ENCODE measurements at places on chromosomes 6 and 20.
A peak's percentile ranks its signal among the peaks of the same experiment; 100 is the strongest.

DNA sequence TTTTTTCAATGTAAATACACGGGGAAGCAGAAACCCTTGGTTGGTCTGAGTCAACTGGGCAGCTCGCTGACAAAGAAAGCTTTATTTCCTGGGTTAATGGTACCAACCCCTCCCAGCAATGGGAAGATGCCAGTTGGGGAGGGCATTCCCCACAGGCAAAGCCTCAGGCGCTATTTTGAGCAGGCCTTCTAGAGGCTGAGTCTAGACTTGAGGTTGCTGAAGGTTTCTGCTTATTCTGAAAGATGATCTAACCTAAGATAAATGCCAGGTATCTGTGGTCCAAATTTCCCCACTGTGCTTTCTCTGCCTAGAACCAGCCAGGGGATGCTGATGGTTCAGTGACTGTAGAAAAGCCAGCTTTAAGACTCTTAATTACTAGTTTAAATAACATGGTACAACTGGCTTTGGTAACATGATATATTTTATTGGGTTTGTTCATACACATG lies 172.5 kb upstream of the JARID2 start:
- no peak overlapping the region for H3K4me3 ChIP-seq
- no peak for DNase-seq
- H3K4me1 ChIP-seq = peaks cover 2% of the 10 kb centered on the region
- no peak overlapping the region for H3K27ac ChIP-seq

DNA sequence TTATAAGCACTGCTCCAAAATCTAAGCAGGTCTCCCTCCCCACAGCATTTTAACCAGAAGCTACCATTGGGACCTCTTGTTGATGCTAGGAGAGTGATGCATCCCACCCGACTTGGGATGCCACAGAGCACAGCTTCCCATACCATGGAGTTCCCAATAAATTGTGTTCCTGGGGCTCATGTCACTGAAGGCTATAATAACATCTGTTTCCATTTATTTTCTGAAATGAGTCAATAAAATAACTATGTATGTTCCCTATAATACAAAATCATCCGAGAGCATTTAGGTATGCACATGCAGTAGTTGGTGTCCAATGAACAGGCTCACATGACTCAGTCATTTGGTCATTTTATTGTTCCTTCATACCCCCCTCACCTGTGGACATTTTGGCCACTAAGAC lies 204.2 kb downstream of the TBC1D7 start:
- H3K36me3 ChIP-seq = no peaks in the 10 kb centered on the region
- no peaks in the 10 kb centered on the region for H3K4me1 ChIP-seq
- no peak overlapping the region for H3K4me3 ChIP-seq
- H3K27me3 ChIP-seq = no peaks in the 10 kb centered on the region
- DNase-seq = no peak
- no peak overlapping the region for H3K27ac ChIP-seq

- no peak overlapping the region for H3K27ac ChIP-seq
- H3K36me3 ChIP-seq = no peaks in the 10 kb centered on the region
- DNase-seq = no peak
- H3K27me3 ChIP-seq = no peaks in the 10 kb centered on the region
These were observed 183.0 kb downstream of the THBS2 start for GRCh38 chr6:169070506-169071176.

- H3K36me3 ChIP-seq = peaks cover 21% of the 10 kb centered on the region
- no peak overlapping the region for H3K27ac ChIP-seq
- DNase-seq = no peak
- peaks cover 13% of the 10 kb centered on the region for H3K4me1 ChIP-seq
These were observed 114.8 kb downstream of the FOXO3 start for GRCh38 chr6:108675226-108676200.

GRCh38 chr6:96862560-96862959 lies 25.3 kb upstream of the GPR63 start:
- H3K27me3 ChIP-seq = no peaks in the 10 kb centered on the region
- no peak for DNase-seq
- H3K27ac ChIP-seq = no peak overlapping the region
- H3K4me1 ChIP-seq = no peaks in the 10 kb centered on the region
- no peak overlapping the region for H3K4me3 ChIP-seq

DNA sequence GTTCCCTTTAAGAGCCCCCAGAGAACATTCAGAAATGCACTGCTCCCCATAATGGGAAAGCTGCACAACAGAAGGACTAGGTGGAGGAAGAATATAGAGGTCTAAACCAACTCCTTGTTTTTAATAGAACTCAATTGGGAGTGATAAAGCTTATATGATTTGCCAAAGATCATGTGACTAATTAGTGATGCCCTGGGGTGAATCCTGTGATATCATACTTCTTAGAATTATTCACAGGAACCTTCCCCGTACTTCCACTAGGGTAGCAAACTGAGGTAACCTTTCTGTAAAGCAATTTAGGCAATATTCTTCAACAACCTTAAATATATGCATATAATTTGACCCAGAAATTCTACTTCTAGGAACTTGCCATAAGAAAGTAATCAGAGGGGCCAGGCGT lies 84.4 kb downstream of the TFAP2A start:
- H3K27ac ChIP-seq = no peak overlapping the region
- DNase-seq = no peak
- H3K27me3 ChIP-seq = no peaks in the 10 kb centered on the region
- H3K4me3 ChIP-seq = no peak overlapping the region
- H3K4me1 ChIP-seq = no peaks in the 10 kb centered on the region

DNA sequence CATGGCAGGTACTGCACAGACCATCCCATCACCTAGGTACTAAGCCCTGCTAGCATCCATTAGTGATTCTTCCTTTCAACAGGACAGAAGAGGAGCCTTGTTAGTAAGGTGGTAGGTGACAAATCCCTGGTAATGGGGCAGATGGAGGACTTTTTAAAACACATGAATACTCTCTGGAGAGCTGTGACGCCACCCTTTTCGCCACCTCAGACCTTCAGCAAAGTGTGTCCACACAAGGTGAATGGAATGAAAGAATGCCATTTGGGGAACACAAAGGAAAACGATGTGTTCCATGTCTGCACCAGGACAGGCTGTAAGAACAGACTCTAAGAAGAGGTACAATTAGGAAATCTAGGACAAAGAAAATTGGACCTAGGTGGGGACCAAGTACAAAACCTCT lies 110.5 kb upstream of the CARMIL1 start:
- no peaks in the 10 kb centered on the region for H3K27me3 ChIP-seq
- peaks cover 80% of the 10 kb centered on the region for H3K4me1 ChIP-seq
- DNase-seq = no peak
- no peaks in the 10 kb centered on the region for H3K36me3 ChIP-seq
- H3K27ac ChIP-seq = no peak overlapping the region

- H3K27ac ChIP-seq = no peak overlapping the region
- no peak overlapping the region for H3K4me3 ChIP-seq
- DNase-seq = no peak
- no peaks in the 10 kb centered on the region for H3K36me3 ChIP-seq
- H3K27me3 ChIP-seq = no peaks in the 10 kb centered on the region
These were observed 236.9 kb downstream of the QKI start for GRCh38 chr6:163651426-163651825.

DNA sequence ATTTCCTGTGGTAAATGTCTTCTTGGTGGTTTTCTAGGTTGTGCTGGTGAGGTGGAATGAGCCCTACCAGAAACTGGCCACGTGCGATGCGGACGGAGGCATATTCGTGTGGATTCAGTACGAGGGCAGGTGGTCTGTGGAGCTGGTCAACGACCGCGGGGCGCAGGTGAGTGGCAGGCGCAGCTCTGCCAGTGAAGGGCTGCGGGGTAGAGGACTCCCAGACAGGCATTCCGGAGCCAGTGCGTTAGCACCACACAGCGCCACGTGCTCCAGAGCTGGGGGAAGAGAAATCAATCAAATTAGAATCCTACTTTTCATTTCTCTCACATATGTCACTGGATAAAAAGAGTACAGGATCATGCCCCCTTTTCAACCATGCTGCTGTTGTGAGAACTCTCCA lies 100.8 kb downstream of the TULP4 start:
- no peak overlapping the region for H3K27ac ChIP-seq
- no peak for DNase-seq
- no peak overlapping the region for H3K4me3 ChIP-seq
- H3K4me1 ChIP-seq = peaks cover 8% of the 10 kb centered on the region

- H3K4me1 ChIP-seq = peaks cover 44% of the 10 kb centered on the region
- no peak overlapping the region for H3K27ac ChIP-seq
- no peak overlapping the region for H3K4me3 ChIP-seq
- no peaks in the 10 kb centered on the region for H3K36me3 ChIP-seq
- no peaks in the 10 kb centered on the region for H3K27me3 ChIP-seq
These were observed 12.4 kb downstream of the CST3 start for GRCh38 chr20:23625236-23625964.

DNA sequence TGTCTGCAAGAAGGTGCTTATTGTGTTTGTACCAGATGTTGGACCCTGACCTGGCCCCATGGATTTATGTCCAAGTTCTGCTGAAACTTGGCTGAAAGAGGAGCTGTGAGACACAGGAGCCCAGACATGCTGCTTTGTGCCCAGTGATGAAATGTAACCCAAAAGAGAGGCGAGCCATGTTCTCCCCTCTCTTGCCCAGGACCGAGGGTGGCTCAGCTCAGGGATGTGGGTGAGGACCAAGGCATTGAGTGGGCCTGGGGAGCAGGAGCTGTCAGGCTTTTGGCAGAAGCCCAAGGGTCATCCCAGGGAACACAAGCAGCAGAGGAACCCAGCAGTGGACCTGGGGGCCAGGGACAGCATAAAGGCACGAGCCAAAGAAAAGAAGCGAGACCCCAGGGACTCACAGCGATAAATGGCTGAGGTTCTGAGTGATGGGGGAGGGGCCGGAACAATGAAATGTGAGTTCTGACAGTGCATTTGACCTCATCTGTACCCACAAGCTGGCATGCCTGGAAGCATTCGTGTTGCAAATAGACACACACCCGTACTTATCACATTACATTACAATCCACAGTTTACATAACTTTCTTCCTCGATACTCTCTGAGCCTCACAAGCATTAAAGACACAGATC lies 363.4 kb upstream of the JARID2 start:
- H3K27me3 ChIP-seq = no peaks in the 10 kb centered on the region
- no peaks in the 10 kb centered on the region for H3K36me3 ChIP-seq
- peaks cover 70% of the 10 kb centered on the region for H3K4me1 ChIP-seq
- H3K4me3 ChIP-seq = no peak overlapping the region
- DNase-seq = no peak

DNA sequence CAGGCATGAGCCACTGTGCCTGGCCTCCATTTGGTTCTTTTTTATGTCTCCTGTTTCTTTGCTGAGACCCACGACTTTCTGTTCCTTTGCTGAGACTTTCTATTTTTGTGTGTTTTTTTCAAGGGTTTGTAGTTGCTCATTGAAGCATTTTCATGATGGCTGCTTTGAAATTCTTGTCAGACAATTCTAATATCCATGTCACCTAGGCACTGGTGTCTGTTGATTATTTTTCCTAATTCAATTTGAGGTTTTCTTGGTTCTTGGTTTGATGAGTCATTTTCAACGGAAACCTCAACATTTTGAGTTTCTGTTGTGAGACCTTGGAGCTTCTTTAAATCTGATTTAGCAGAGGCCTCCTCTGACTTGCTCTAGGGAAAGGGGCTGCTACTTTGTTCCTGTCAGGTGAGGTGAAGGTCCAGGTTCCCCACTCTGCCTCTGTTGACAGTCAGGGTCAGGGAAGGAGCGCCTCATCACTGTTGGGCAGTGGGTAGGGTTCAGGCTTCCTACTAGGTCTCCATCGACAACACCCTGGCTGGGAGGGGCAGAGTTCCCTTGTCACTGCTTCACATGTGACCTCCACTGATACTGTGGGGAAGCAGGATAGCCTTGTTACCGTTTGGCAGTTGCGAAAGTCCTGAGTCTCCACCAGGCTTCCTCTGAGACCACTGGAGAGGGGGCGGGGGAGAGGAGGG lies 67.2 kb upstream of the RNF24 start:
- H3K27me3 ChIP-seq = no peaks in the 10 kb centered on the region
- H3K27ac ChIP-seq = peak overlapping the region; percentile 99
- DNase-seq = peak; percentile 93

GRCh38 chr6:109015176-109015575 lies 79.5 kb downstream of the SESN1 start:
- peaks cover 21% of the 10 kb centered on the region for H3K4me1 ChIP-seq
- no peak overlapping the region for H3K27ac ChIP-seq
- H3K4me3 ChIP-seq = no peak overlapping the region
- H3K27me3 ChIP-seq = no peaks in the 10 kb centered on the region

DNA sequence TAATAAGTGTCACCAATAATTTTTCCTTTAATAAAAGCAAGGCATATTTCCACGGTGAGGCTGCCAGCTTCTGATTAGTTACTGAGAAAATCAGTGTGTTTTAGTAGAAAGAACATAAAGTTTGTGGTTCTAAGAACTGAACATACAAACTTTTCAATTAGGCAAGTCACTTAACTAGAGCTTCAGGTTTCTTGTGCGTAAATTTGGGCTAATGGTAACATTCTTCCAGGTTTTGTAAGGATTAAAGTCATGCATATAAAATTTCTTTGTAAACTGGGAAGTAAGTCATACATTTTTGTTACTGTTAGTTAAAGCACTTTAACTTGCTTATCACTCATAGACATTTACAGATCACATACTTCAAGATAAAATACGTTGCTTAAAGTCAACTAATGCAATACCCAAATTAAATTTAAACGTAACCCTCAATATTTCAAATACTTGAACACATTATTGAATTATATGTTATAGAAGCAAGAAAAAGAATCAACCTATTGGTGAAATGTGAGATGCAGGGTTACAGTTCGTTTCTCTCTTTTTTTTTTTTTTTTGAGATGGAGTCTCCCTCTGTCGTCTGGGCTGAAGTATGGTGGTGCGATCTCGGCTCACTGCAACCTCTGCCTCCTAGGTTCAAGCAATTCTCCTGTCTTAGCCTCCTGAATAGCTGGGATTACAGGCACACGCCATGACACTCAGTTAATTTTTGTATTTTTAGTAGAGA lies 327.3 kb upstream of the NOX3 start:
- H3K27me3 ChIP-seq = no peaks in the 10 kb centered on the region
- no peak overlapping the region for H3K4me3 ChIP-seq
- no peak for DNase-seq
- H3K27ac ChIP-seq = no peak overlapping the region
- no peaks in the 10 kb centered on the region for H3K36me3 ChIP-seq

DNA sequence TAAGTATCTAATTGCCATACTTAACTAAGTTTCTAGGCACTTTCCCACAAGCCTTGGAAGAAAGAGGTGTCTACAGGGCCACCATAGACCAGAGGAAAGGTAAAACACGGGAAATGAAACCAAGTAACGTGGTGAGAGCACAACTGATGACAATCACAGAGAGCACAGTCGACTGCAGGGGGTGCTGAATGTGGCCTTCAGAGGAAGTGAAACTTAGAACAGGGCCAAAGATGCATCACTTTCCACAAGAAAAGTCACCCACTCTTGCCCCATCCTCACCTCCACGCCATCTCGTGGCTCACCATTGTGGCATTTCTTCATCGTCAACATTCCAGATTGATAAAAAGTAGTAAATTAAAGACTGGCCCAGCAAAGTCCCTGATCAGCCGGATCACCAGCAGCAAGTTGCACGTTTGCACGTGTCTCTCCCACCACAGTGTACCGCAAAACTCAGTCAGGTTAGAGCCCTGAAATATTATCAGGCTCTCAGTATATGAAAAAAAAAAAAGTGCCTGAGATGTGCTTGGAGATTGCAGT lies 31.4 kb downstream of the HIVEP2 start:
- H3K4me1 ChIP-seq = peaks cover 27% of the 10 kb centered on the region
- no peaks in the 10 kb centered on the region for H3K36me3 ChIP-seq
- H3K27ac ChIP-seq = peak overlapping the region; percentile 65

All from CD14-positive monocyte (primary cell).